Kidney (tissue), 22 donors: ENCODE measurements at places on chromosomes 1 and 21. TPM values are rescaled to one million over a fixed set of nuclear protein-coding genes. Genes with fewer than 3 reads are reported as not detected.

DNA sequence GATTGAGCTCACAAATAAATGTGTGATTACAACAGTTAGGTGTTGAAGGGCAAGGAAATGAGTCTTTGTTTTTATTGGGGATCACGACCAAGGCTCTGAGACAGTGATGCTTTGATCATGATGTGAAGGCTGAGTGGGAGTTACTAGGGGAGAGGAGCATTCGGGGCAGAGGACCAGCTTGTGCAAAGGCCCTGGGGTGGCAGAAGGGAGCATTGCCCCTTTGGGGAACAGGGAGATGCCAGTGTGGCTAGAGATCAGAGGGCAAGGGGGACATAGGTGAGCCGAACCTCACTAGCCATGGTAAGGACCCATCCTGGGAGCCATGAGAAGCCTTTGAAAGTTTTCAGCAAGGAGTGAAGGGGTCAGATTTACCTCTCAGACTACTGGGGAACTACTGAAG is 31.1 kb downstream of the TNFRSF8 start:
- H3K27ac ChIP-seq = no peak overlapping the region
- H3K4me1 ChIP-seq = no peaks in the 10 kb centered on the region
- no peaks in the 10 kb centered on the region for H3K36me3 ChIP-seq
- no peak for DNase-seq
- H3K4me3 ChIP-seq = no peak overlapping the region
- H3K27me3 ChIP-seq = no peaks in the 10 kb centered on the region

DNA sequence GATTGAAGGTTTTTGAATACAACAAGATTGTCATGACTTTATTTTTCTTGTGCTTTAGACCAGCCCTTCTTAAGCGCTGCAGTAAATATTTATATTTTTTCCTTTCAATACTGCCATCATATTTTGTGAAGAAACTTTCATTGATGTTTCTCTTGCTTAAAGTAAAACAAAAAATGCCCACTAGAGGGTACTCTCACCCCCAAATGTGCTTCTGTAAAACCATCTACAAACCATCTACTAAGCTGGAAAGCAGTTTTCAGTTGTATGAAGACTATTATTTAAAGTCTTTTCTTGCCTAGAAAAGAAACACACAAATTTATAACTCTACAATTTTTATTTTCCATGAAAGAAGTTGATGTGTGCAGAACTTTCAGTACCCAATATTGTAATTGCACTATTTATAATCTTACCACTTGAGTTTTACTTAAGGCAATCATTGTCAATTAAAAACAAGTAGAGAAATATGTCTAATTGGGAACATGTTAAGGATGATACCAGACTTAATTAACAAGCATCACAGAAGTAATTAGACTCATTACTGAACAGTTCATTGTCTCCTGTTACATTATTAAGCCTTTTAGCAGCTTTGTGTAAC is 10.7 kb downstream of the LEPR start:
- H3K4me1 ChIP-seq = no peaks in the 10 kb centered on the region
- no peak overlapping the region for H3K27ac ChIP-seq
- H3K27me3 ChIP-seq = no peaks in the 10 kb centered on the region

Gene SLAMF6
- 5.5 TPM for total RNA-seq

GRCh38 chr1:22773981-22774832 is 63.6 kb downstream of the EPHB2 start:
- no peaks in the 10 kb centered on the region for H3K36me3 ChIP-seq
- peak; percentile 75 for DNase-seq
- H3K4me1 ChIP-seq = no peaks in the 10 kb centered on the region
- H3K4me3 ChIP-seq = no peak overlapping the region
- H3K27me3 ChIP-seq = no peaks in the 10 kb centered on the region

DNA sequence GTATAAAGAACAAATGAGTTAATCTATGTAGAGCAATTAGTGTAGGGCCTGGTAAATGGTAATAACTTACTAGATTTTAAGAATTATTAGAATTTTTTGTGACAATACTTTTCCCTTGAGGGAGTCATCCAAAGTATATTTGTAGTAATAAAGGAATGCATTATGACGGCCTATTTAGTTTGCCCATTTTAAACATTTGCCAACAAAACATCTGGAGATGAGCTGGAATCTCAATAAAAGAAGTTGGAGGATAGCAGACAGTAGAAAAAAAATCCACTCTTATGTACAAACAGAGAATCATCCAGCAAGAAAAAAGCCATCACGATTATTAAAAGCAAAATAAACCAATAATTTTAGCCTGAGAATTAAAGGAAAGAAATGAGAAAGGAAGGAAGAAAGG is 567.3 kb upstream of the ADAMTS5 start:
- H3K36me3 ChIP-seq = no peaks in the 10 kb centered on the region
- no peak overlapping the region for H3K4me3 ChIP-seq
- no peaks in the 10 kb centered on the region for H3K4me1 ChIP-seq
- H3K27ac ChIP-seq = no peak overlapping the region
- no peaks in the 10 kb centered on the region for H3K27me3 ChIP-seq

GRCh38 chr21:39776589-39776988 is 31.6 kb downstream of the IGSF5 start:
- no peaks in the 10 kb centered on the region for H3K27me3 ChIP-seq
- H3K27ac ChIP-seq = no peak overlapping the region
- H3K4me3 ChIP-seq = no peak overlapping the region
- H3K36me3 ChIP-seq = no peaks in the 10 kb centered on the region

DNA sequence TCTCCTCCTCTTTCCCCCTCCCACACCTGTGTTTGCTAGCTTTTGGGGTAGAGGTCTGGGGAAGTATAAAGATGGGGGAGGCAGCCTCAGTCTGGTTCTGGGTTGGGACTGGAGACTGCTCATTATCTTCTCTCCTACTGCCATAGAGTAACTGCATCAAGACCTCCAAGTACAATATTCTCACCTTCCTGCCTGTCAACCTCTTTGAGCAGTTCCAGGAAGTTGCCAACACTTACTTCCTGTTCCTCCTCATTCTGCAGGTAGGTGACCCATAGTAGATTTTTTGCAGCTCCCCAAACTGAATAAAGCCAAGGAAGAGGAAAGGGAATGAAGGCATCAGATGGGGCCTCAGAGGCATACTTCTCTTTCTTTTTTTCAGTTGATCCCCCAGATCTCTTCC is 5.3 kb downstream of the ATP8B2 start:
- no peaks in the 10 kb centered on the region for H3K36me3 ChIP-seq
- H3K4me1 ChIP-seq = peaks cover 24% of the 10 kb centered on the region
- H3K27me3 ChIP-seq = no peaks in the 10 kb centered on the region
- no peak for DNase-seq
- H3K4me3 ChIP-seq = no peak overlapping the region

- H3K4me3 ChIP-seq = no peak overlapping the region
- H3K27ac ChIP-seq = no peak overlapping the region
- peaks cover 2% of the 10 kb centered on the region for H3K4me1 ChIP-seq
- H3K36me3 ChIP-seq = no peaks in the 10 kb centered on the region
- no peak for DNase-seq
- no peaks in the 10 kb centered on the region for H3K27me3 ChIP-seq
Measured at GRCh38 chr21:46468108-46468774, 9.6 kb downstream of the DIP2A start.

- no peak for DNase-seq
- H3K4me3 ChIP-seq = no peak overlapping the region
- no peaks in the 10 kb centered on the region for H3K27me3 ChIP-seq
Measured at GRCh38 chr1:158735848-158736247, 15.3 kb upstream of the OR6K3 start.

- peaks cover 2% of the 10 kb centered on the region for H3K4me1 ChIP-seq
- H3K27me3 ChIP-seq = no peaks in the 10 kb centered on the region
- H3K4me3 ChIP-seq = no peak overlapping the region
- H3K36me3 ChIP-seq = no peaks in the 10 kb centered on the region
Measured at GRCh38 chr1:167671727-167672511, 41.9 kb downstream of the RCSD1 start.

DNA sequence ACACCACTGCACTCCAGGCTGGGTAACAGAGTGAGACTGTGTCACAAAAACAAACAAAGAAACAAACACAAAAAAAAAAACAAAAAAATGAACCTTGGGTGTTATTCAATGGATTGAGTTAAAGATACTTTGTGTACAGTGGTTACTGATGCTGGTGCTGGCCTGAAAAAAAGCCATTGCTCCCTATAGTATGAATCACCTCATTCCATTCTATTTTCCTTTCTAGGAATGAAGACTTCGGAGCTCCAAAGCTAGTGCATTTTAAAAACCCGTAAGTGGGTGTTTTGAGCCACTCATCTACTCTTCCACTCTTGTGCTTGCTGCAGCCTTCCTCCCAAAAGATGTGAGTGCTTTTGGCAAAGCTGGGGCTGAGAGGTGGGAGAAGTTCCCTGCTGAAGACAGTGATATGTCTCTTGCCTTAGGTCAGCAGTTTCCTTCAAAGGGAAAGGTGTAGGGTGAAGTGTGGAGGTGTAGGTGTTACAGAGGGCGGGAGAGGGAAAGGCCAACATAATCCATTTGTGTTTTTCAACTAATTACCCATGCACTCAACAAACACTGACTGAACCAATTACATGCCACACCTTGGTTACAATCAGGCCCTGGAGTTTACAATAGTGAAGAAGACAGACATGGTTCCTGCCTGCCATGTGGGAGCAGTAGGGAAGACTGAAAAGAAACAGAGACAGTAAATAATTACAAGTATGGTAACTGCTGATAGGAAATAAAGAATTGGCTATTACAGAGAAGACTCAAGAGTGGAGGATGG is 55.0 kb upstream of the SERBP1 start:
- H3K27ac ChIP-seq = no peak overlapping the region
- H3K27me3 ChIP-seq = no peaks in the 10 kb centered on the region
- no peaks in the 10 kb centered on the region for H3K36me3 ChIP-seq
- no peaks in the 10 kb centered on the region for H3K4me1 ChIP-seq

GRCh38 chr1:69700770-69701169 is 133.0 kb downstream of the LRRC7 start:
- no peak overlapping the region for H3K4me3 ChIP-seq
- no peaks in the 10 kb centered on the region for H3K4me1 ChIP-seq
- no peak overlapping the region for H3K27ac ChIP-seq
- DNase-seq = no peak
- no peaks in the 10 kb centered on the region for H3K36me3 ChIP-seq

GRCh38 chr21:26194811-26195251 is 24.3 kb upstream of the APP start:
- H3K4me3 ChIP-seq = peak overlapping the region; percentile 34
- no peaks in the 10 kb centered on the region for H3K27me3 ChIP-seq
- no peaks in the 10 kb centered on the region for H3K4me1 ChIP-seq
- no peaks in the 10 kb centered on the region for H3K36me3 ChIP-seq
- no peak overlapping the region for H3K27ac ChIP-seq

Gene HUNK
- total RNA-seq = 17.2 TPM

- H3K27ac ChIP-seq = no peak overlapping the region
- no peak for DNase-seq
- no peaks in the 10 kb centered on the region for H3K27me3 ChIP-seq
- no peak overlapping the region for H3K4me3 ChIP-seq
Measured at GRCh38 chr1:5565281-5566125, 426.7 kb downstream of the NPHP4 start.

- no peak overlapping the region for H3K27ac ChIP-seq
- H3K4me3 ChIP-seq = no peak overlapping the region
- peaks cover 3% of the 10 kb centered on the region for H3K36me3 ChIP-seq
- DNase-seq = peak; percentile 84
Measured at GRCh38 chr1:185170291-185170848, 13.4 kb downstream of the SWT1 start.

DNA sequence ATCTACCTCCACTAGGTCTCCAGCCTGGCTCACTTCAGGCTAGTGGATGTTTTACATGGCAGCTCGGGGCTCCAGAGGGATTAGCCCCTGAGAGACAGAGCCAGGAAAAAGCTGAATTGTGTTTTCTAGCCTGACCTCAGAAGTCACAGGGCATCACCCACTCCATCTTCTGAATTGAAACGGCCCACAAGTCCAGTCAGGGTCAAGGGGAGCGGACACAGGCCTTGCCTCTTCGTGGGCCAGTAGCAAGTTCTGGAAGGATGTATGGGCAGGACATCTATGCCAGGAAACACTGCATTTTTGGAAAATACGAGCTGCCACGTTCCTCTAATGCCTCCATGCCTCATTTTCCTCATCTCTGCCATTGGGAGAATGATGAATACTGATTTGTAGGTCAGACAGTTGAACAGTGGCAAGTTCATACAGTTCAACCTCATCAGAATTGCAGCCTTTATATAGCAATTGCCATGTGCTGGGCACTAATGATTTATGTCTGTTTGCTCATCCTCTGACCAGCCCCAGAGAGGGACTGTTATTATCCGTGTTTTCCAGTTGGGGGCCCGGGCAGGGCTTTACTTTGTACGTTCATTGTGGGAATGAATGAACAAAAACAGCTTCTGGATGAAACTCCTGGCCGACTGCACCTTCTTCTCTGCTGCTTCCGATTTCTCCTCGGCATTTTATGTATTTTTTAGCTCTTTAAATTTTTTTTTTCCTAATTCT is 23.2 kb upstream of the PCBP3 start:
- H3K27me3 ChIP-seq = no peaks in the 10 kb centered on the region
- H3K4me1 ChIP-seq = no peaks in the 10 kb centered on the region

Gene ITPKB
- total RNA-seq = 39.3 TPM

Gene OR6K6
- total RNA-seq = not detected

Gene POU2F1
- total RNA-seq = 25.2 TPM

GRCh38 chr1:88813471-88813870 is 77.9 kb downstream of the GTF2B start:
- no peaks in the 10 kb centered on the region for H3K36me3 ChIP-seq
- H3K4me1 ChIP-seq = no peaks in the 10 kb centered on the region
- no peak for DNase-seq
- H3K27me3 ChIP-seq = no peaks in the 10 kb centered on the region
- H3K4me3 ChIP-seq = no peak overlapping the region
- H3K27ac ChIP-seq = no peak overlapping the region

- H3K27me3 ChIP-seq = no peaks in the 10 kb centered on the region
- H3K4me1 ChIP-seq = no peaks in the 10 kb centered on the region
- no peak overlapping the region for H3K4me3 ChIP-seq
- no peak for DNase-seq
Measured at GRCh38 chr1:36642802-36643201, 160.1 kb upstream of the CSF3R start.

GRCh38 chr21:27649762-27650161 is 682.9 kb upstream of the ADAMTS5 start:
- no peak for DNase-seq
- H3K27ac ChIP-seq = no peak overlapping the region
- no peaks in the 10 kb centered on the region for H3K36me3 ChIP-seq
- no peak overlapping the region for H3K4me3 ChIP-seq

- no peak for DNase-seq
- no peak overlapping the region for H3K27ac ChIP-seq
- H3K4me1 ChIP-seq = no peaks in the 10 kb centered on the region
- no peak overlapping the region for H3K4me3 ChIP-seq
- H3K36me3 ChIP-seq = no peaks in the 10 kb centered on the region
Measured at GRCh38 chr1:152190589-152190988, 31.6 kb upstream of the RPTN start.

Gene GPR25
- 0.19 TPM for total RNA-seq

Gene GAS5
- 275 TPM for total RNA-seq

DNA sequence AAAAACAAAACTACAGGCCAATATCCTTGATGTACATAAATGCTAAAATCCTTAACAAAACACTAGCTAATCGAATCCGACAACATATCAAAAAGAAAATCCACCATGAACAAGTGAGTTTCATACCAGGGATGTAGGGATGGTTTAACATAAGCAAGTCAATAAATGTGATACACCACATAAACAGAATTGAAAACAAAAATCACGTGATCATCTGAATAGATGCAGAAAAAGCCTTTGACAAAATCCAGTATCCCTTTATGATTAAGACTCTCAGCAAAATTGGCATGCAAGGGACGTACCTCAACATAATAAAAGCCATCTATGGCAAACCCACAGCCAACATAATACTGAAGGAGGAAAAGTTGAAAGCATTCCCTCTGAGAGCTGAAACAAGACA is 466.1 kb downstream of the BRINP3 start:
- no peaks in the 10 kb centered on the region for H3K4me1 ChIP-seq
- H3K4me3 ChIP-seq = no peak overlapping the region
- H3K36me3 ChIP-seq = no peaks in the 10 kb centered on the region
- no peak for DNase-seq

Gene LCE3E
- not detected for total RNA-seq

Gene PTPRC
- total RNA-seq = 60.2 TPM
